ENCODE measurements at places on chromosomes 1 and 21.

DNA sequence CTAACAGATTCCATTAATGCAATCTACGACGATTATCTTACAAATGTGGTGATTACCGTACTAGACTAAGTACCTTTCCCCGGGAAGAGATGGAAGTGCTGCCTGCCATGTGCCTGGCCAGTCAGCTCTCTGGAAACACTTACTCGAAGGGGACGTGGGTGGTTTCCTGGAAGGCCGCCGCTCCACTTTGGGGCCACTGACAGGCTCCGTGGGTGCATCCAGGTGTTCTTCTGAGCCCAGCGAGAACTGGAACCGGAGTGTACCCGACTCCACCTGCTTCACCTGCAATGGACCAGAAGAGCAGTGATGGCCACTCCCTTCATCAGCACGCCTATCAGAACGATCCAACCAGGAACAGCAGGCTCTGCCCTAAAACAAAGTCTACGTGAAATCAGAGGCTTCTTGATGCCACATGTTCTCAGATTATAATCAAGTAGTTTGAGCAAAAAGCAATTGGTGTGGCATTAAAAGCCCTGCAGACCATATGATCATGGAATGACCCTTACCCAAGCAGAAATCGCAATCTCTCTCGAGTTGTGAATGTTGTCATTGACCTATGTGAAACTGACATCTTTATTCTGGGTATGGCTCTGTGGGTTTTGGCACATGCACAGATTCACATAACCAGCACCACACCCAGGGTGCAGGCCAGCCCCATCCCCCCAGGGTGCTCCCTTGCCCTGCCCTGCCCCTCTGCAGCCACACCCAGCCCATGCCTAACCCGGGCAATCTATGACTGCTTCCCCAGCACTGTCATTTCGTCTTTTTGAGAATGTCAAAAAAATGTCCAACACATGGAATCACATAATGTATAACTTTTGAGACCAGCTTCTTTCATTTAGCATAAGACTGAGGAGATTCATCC, 64.5 kb downstream of the NPHP4 start:
- no peak for DNase-seq

DNA sequence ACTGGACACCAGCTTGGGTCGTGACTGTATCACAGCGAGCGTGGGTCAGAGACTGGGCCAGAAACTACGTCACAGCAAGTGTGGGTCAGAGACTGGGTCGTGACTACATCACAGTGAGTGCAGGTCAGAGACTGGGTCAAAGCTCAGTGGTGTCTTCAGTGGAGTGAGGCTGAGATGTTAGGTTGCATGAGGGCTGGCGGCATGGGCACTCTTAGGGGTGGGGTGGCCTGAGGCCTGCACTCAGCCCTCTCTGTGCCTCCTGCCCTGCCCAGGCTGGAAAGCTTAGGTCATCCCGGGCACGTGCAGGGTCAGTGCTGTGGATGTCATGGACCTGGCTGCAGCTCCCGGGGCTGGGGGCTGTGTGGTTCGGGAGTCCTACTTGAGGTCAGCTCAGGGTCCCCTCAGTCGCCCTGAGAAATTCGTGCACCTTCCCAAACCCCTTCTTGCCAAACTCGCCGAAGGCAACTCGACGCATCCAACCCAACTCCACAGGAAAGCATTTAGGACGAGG, 19.0 kb downstream of the CFAP74 start:
- no peak for DNase-seq

GRCh38 chr1:165697881-165698760, at the start of gene ALDH9A1:
Gene ALDH9A1 (minus strand): TSS chr1:165698562. CDS start chr1:165698558, 4 bp downstream.
- peak; percentile 74 for DNase-seq

GRCh38 chr1:59173721-59174120, 123.2 kb upstream of the FGGY start:
- no peak for DNase-seq

- no peak for DNase-seq
Measured at GRCh38 chr21:28971171-28971570, 21.5 kb downstream of the LTN1 start.

DNA sequence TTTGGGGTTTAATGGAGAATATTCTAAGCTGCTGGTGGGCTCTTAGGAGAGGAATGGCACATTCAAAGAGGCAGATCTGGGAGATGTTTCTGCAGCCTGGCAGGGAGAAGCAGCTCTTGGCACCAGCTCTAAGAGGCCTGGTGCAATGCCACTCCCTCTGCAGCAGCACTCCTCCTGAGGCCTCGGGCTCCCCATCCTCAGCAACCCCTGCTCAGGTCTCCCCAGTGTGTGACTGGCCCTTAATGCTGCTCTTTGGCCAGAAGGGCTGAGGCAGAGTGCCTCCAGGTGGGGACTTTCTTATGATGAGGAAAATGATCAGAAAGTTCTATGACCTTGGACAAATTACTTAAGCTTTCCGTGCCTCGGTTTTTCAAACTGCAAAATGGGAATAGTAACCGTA, 55.5 kb downstream of the MAB21L3 start:
- DNase-seq, result no peak

DNA sequence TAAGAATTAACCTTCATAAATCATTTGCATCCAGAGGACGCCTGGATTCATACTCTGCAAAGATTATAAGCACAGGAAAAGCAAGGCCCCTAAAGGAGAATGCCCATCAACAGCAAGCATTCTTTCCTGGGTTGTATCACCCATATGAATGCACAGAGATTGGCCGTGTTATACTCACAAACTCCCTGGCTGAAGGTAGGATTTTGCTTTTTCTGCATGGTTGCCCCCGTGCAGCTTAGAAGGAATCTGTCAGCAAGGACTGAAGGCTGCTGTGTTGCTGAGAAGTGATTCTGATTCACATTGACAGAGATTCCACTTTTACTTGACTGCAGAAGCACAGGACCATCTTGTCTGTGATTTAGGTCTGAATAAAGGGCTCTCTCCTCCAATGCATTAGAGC, 283.0 kb downstream of the LRRIQ3 start:
- DNase-seq, result no peak

GRCh38 chr1:164926107-164926506, 367.1 kb downstream of the PBX1 start:
- DNase-seq, result no peak

DNA sequence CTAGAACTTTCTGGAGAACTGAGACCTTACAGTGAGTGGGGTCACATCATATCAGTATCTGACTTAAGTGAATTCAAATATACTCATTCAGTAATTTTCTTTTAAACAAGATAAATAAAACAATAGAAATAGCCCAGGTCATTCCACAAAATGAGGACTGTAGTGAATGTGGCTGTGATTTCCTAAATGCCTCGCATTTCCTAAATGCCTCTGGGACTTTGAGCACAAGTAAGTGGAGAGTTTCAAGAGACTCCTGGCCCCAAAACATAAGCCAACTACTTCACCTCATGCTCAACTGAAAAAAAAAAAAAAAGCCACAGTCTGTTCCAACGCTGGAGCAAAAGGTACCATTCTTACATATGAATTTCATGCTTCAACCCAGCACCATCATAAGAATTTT, 81.5 kb downstream of the ZNF281 start:
- no peak for DNase-seq

DNA sequence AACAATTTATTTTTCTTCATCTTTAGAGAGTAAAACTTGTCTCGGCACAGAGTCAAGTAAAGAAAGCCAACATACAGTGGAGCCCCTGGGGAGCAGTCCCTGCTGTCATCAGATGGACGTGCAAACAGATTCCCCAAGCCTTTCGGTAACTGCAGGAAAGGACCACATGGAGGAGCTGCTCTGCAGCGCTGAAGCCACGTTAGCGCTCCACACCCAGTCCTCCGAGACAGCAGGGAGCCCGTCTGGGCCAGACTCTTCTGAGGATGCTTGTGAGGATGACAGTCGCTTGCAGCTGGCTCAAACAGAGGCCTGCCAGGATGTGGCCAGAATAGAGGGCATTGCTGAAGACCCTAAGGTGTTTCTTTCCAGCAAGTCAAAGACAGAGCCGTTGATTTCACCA, 77.1 kb upstream of the SCCPDH start:
- no peak for DNase-seq

DNA sequence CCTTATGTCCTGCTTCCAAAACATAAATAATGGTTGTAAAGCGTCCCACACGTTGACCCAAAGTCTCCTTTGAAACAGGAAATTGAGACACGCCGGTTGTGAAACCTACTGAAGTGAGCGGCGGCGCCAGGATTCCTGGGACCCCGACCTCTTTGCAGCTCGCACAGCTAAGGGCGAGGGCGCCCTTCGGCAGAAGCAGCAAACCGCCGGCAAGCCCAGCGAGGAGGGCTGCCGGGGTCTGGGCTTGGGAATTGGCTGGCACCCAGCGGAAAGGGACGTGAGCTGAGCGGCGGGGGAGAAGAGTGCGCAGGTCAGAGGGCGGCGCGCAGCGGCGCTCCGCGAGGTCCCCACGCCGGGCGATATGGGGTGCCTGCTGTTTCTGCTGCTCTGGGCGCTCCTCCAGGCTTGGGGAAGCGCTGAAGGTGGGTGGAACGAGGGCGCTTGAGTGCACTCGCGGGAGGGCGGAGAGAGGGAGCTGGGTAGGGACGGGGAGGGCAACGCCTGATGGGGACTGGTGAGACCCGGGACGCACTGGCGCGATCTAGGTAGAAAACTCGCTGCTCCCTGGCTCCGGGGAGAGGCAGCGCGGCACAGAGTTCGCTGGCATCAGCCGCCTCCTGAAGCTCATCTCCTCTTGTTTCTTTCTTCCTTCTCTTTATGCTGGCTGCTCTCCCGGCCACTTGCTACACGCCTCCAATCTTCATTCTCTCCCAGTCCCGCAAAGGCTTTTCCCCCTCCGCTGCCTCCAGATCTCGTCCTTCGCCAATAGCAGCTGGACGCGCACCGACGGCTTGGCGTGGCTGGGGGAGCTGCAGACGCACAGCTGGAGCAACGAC, at the start of gene CD1D:
TSS of gene CD1D (plus strand) at position 155 of the 836 bp plus-strand sequence. CDS start at position 362, 207 bp downstream.
- no peak for DNase-seq

All from activated T-helper 1 cell treated with anti-CD3 and anti-CD28 coated beads, Interleukin-2, amount 50 U/mL, for 16 hours (primary cell).